Pons (tissue), 1 donor: ENCODE measurements at places on chromosomes 11 and 22.

- DNase-seq: no peak
Measured at GRCh38 chr11:122721964-122722266, 66.4 kb downstream of the UBASH3B start.

GRCh38 chr11:68714060-68714856 is 29.9 kb downstream of the GAL start:
- DNase-seq: peak; percentile 72

GRCh38 chr11:15258433-15259165 is 143.9 kb downstream of the INSC start:
- peak; percentile 93 for DNase-seq

DNA sequence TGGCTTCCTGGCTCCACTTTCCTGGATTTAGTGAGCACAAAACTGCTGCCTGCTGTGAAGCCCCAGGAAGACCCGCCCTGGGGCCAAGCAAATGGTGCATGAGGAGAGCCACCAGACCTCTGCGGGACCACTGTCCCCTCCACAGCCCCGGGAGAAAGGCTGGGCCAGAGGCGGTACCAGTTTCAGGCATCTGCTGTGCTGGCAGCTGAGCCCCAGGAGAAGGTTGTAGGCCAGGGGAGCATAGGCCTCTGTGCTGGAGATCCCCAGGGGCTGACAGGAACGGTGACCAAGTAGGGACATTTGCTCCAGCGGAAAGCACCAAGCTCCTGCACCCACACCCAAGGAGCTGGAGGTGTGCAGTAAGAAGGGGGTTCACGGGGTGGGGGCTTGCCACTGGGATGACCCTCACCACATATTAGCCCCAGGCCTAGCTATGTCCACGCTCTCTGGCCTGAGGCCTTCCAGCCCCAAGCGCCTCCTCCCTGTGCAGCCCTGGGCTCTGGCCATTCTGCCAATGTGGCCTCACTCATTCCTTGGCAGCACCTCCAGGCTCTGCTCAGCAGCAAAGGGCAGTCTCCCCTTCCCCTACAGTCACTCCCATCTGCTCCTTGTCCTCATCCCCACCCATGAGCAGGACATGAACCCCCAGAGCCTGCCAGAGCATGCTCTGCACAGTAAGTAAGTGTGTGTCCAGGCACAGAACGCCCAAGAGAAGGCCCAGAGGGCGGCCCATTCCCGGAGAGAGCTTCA is 24.0 kb upstream of the COMT start:
- no peak for DNase-seq

- DNase-seq: peak; percentile 66
Measured at GRCh38 chr22:36757668-36758211, 18.2 kb downstream of the IFT27 start.

GRCh38 chr11:112511911-112512310 is 251.3 kb upstream of the PLET1 start:
- no peak for DNase-seq

DNA sequence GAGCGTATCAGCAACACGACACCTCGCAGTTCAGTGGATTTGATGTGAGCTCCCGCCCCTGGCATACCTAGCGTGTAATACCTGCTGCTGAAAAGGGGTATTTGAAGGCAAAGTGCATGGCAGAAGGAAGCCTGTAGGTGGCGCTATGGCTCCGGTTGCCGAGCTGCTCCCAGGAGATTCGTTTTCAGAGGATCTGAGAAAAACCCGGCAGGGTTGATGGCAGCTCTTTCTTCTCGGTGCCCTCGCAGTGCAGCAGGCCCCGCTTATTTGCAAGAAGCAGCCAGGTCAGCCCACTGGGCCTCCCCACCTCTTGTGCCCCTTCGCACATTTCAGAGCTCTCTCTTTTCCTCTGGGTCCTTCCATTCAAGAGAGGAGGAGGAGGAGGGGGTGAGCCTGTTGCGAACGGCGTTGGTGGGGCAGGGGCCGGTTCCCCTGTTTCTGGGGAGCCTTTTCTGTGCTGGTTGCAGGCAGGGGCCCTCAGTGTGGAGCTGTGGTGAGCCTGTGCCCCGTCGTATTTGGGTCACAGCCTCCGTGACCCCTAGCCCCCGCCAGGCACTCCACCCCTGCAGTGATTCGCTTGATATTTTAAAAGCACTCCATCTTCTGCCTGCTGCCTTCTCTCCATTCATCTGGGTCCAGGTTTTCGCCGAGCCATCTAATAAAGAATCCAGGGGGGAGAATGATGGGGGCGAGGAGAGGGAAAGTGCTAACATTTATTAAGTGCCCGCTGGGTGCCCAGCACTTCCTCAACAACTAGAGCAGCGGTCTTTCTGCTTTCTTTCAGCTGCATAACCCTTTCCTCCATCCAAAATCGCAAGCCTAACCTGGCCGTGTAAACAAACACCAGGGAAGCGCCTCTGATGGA is 85.3 kb upstream of the SYT13 start:
- peak; percentile 52 for DNase-seq

- no peak for DNase-seq
Measured at GRCh38 chr11:25449091-25449490, 882.8 kb upstream of the ANO3 start.

DNA sequence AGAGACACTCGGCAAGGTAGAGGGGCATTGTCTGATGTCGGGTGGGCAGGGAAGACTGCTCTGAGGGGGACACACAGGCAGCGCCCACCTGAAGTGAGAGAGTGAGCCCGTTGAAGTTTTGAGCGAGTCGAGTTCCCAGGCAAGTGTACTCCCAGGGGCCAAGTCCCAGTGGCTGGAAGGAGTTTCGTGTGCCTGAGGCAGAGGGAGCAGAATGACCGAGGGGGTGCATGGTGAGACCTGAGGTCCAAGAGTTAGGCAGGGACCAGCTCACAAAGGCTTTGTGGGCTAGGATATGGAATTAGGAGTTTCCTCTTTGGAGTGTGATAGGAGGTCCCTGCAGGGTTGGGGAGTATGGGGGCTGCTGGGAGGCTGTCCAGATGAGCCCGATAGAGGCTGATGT is 6.2 kb downstream of the SCN2B start:
- no peak for DNase-seq

DNA sequence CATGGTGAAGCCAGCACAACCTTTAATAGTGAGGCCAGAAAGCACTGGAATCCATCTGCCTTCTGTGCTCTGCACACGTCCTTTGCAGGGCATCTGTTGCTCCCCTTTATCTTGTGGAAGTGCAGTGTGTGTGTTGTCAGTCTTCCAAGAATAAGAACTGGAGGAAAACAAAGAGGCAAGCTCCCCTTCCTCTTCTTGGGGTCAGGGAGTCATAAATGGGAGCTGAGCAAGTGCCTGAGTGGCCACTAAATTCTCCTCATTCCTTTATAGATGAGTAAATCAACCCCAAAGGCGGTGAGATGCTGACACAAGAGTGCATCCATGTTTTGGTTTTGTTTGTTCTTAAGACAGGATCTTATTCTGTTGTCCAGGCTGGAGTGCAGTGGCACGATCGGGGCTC is 38.3 kb downstream of the WT1 start:
- DNase-seq: no peak
